Fibroblast of villous mesenchyme (primary cell): ENCODE measurements at places on chromosomes 12 and 14. TPM values are rescaled to one million over a fixed set of nuclear protein-coding genes. Genes with fewer than 3 reads are reported as not detected.

IAPP gene
- total RNA-seq = not detected in 2 replicates

LMNTD1 gene
- total RNA-seq = not detected in 2 replicates

SLCO1B1 gene
- total RNA-seq = not detected in 2 replicates

DNA sequence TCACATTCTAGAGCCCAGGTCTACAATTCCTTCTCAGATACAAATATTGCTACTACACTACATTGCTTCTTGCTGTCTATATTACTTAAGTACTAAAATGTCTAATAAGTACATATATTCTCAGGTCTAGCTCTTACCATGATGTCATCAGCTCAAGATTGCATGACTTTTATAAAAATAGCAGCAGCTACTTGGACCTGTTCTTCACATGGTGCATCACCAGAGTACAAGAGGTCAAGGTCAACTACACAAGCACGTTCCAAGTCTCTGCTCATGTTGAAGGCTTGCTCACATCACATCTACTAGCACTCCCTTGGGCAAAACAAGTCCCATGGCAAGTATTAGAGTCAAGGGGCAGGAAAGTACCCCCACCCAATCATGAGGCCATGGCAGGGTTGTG lies 465.6 kb downstream of the MED13L start:
- no peak for DNase-seq

GRCh38 chr14:95915330-95915729 lies 38.7 kb downstream of the TUNAR start:
- DNase-seq = no peak

DNA sequence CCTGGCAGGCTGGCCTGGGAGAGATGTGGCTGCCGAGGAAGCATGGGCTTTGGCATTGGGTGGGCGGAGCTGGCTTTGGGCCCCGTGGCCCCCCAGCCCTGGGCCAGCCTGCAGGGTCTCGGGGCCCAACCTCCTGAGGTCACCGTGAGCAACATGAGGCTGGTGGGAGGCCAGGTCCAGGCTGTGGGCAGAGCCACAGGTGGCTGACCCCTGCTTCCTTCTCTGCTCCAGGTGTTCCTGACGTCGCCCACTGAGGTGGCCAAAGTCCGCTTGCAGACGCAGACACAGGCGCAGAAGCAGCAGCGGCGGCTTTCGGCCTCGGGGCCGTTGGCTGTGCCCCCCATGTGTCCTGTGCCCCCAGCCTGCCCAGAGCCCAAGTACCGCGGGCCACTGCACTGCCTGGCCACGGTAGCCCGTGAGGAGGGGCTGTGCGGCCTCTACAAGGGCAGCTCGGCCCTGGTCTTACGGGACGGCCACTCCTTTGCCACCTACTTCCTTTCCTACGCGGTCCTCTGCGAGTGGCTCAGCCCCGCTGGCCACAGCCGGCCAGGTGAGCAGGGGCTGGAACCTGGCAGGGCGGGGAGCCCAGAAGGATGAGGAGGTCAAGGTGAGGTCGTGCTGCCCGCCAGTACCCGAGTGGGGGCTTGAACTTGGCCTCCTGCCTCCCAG lies 5.5 kb downstream of the SLC25A47 start:
- no peak for DNase-seq

DNA sequence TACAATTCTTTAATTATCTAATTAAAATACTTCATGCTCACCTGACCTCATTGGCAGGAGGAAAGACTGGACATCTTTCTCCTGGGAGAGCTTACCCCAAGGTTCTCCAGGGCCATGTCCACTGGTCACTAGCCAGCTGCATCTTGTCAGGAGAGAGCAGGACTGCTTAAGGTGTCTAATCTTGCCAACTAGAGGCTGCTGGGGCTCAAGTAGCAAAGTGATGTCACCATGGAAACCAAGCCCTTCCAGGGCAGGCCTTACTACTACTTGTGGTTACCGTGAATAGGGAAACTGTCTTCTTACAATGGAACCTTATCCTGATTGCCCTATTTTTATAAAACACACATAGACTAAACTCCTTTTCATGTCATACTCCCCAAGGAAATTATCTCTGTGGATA lies 376.4 kb downstream of the SNAPC1 start:
- DNase-seq = peak; percentile 3

DNA sequence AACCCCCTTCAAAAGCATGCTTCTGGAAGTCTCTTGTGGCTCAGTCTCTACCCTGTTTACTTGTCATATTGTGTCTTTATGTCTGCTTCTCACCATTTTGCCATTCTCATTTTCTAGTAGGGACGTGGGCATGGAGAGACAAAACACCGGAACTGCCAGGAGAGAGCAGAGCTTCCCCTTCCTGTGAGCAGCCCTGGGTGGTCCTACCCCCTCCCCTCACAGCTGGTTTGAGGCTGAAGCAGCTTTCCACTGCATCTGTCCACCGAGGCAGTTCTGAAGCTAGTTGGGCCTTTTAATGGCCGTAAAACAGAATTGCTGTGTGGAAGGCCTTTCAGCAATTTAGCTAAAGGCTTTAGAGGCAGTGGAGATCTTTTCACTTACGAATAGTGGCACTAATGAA lies 77.0 kb downstream of the PELI2 start:
- DNase-seq = no peak
